Trophoblast cell (in vitro differentiated cells and primary cell): ENCODE measurements at places on chromosomes 16 and 17.
A peak's percentile ranks its signal among the peaks of the same experiment; 100 is the strongest.

GRCh38 chr16:50234771-50235556 is 31.4 kb upstream of the ADCY7 start:
- peak; percentile 64 for DNase-seq

GRCh38 chr17:67993153-67993997 is 2.9 kb downstream of the C17orf58 start:
- peak; percentile 88 for DNase-seq

- peak; percentile 38 for DNase-seq
Measured at GRCh38 chr16:27242868-27243590, 25.5 kb downstream of the NSMCE1 start.

DNA sequence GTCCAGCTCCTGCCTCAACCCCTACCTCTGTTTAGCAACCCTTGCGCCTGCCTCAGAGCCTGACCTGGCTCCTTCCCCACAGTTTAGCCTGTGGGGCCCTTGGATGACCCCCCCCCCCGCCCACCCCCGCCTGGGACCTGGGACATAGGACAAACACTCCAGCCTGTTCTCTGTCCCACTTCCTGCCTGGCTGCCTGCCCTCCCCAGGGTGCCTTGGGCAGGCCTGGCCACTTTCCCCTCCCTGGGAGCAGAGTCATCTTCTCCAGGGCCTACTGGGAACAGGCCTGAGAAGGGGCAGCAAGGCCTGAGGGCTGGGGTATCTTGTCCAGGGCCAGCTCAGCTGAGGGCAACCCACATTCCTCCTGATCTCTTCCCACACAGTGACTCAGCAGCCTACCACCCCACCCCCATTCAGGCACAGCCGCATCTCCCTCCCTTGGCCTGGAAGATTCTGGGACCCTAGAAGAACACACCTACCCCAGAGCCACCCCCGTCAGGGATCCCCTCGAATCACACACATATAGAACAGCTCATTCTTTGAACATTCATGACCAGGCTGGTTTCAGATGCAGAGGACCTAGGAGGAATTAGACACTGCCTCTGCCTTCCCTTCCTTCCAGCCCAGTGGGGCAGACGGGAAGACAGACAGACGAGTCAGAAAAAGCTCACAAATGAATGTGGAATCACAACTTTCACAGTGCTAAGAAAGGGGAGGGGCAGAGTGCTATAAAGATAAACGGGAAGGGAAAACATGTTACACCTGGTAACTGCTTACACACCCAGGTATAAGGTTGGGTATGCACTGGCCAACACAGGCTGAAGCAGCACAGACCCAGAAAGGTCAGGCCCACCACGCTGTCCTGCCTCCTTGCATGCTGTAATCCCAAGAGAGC is 6.0 kb downstream of the FHOD1 start:
- peak; percentile 54 for DNase-seq

DNA sequence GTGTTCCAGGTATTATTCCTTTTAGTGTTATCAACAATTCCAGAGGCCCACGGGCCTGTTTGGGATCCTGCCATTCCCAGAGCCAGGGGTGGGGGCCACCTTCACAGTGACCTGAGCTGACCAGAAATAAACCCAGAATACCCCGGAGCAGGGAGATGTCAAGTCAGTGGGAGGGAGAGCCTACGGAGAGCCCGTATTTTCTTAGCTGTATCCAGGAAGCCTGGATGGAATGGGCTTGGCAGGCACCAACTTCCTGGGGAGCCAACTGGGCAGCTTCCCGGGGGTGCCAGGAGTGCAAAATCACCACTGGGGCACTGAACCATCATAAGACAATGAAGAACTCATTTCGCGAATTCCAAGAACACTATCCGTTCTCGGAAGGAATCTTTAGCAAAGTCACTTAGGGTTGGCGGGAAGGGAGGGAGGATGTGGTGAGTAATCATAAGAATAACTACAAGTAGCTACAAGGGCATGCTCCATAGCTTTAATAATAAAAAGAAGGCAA is 13.2 kb upstream of the MRTFB start:
- DNase-seq: no peak

DNA sequence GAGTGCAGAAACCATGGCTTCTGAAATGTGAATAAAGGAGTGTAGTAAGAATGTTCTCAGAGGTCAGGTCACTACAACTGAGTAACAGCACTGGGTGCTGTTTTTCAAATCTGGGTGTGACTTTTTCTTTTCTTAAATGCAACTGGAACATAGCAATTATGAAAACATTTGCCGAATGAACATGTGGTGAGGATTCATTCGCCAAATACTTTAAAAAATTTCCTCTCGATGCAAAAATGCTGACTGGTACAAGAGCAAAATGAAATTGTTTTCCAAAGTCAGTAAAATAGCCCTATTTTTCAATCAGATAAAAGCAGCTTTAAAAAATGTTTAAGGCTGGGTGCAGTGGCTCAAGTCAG is 18.6 kb downstream of the ZDHHC7 start:
- DNase-seq: no peak

DNA sequence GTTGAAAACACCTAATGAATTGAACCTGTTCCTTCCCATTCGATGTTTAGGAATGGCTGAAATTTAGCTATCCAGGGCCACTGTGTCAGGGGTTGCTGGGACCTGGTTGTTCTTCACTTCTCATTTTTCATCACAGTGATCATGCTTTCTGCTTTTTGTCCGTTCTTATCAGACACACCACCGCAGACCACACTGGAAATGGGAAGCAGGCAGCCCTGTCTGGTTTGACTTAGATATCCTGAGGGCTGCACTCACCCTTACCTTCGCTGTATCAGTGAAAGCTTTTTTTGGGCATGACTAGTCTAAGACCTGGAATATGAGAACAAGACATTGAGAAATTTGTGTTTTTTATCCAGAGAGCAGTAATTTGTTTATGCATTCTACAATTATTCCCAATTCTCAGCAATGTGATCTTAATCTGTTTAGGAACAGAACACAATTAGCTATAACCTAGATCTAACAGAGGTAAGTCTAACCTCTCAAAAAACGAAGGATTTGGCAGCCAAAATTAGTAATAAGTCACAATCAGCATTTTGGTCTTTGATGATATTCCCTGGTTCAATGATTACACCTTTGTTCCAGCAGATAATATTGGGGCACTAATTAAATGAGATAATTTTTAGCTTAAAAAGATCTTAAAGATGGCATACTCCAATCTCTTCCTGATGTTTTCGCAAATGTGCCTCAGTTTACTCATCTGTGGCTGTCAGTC is 126.0 kb upstream of the GOT2 start:
- DNase-seq: no peak

DNA sequence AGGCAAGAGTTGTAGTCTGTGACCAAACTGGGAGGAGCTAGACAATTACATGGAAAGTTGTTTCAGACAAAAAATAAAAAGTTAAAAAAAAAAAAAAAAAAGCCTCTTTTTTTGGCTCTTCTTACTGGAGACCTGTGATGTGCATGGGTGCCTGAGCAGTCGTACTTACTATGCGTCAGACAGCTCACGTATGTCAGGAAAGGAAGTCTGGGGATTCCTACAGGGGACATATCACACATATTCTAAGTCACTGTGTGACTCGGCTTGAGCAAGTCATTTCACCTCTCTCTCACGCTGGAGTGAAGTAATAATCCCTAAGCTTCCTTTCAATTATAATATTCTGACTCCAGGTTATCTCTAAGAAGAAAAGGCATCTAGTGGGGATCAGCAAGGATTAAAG is 6.0 kb downstream of the SLFN14 start:
- no peak for DNase-seq

- DNase-seq: no peak
Measured at GRCh38 chr16:31090540-31090939, 1.8 kb upstream of the PRSS53 start.

GRCh38 chr17:39676198-39676819 is 8.1 kb downstream of the PNMT start:
- DNase-seq: no peak
